Muscle of leg (tissue), 16 donors: ENCODE measurements at places on chromosomes 13 and 19. TPM values are rescaled to one million over a fixed set of nuclear protein-coding genes. Genes with fewer than 3 reads are reported as not detected.

The KCTD12 gene
- total RNA-seq, result 94.2 TPM

The TICAM1 gene
- total RNA-seq, result 1.3 TPM

The PLIN4 gene
- total RNA-seq, result 2.8 TPM

The ZIC5 gene
- total RNA-seq, result not detected

The PTGIR gene
- total RNA-seq, result 2.7 TPM

The FXYD5 gene
- 13.3 TPM for total RNA-seq

The RAD23A gene
- total RNA-seq, result 92.7 TPM

The RNF17 gene
- total RNA-seq, result not detected

The CD22 gene
- total RNA-seq, result 3.3 TPM

The CPT1C gene
- 5.4 TPM for total RNA-seq

The SMAD9 gene
- 12.5 TPM for total RNA-seq

The ZNF471 gene
- total RNA-seq, result 7.6 TPM

The CNN2 gene
- total RNA-seq, result 31.3 TPM

The MIDN gene
- total RNA-seq, result 9.2 TPM
